Caki2 (cell line): ENCODE measurements at places on chromosomes 11 and 22.

GRCh38 chr11:44338698-44339529, 29.0 kb upstream of the ALX4 start:
- DNase-seq, result no peak

DNA sequence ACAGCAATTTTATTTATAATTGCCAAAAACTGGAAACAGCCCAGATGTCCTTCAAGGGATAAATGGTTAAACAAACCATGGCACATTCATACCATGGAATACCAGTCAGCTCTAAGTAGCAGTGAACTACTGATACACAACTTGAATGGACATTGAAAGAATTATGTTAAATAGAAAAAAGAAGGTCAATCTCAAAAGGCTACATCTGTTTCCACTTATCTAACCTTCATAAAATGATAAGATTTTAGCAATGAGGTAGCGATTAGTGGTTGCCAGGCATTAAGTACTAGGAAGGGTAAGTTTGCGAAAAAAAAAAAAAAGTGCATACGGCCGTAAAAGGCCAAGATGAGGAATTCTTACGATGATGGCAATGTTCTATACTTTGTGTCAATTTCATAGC, 738.7 kb upstream of the ANO3 start:
- DNase-seq, result no peak

GRCh38 chr22:20786536-20786979, 12.6 kb downstream of the SERPIND1 start:
- no peak for DNase-seq

- DNase-seq, result no peak
These were observed 16.8 kb downstream of the SLC22A25 start for GRCh38 chr11:63226488-63227114.

DNA sequence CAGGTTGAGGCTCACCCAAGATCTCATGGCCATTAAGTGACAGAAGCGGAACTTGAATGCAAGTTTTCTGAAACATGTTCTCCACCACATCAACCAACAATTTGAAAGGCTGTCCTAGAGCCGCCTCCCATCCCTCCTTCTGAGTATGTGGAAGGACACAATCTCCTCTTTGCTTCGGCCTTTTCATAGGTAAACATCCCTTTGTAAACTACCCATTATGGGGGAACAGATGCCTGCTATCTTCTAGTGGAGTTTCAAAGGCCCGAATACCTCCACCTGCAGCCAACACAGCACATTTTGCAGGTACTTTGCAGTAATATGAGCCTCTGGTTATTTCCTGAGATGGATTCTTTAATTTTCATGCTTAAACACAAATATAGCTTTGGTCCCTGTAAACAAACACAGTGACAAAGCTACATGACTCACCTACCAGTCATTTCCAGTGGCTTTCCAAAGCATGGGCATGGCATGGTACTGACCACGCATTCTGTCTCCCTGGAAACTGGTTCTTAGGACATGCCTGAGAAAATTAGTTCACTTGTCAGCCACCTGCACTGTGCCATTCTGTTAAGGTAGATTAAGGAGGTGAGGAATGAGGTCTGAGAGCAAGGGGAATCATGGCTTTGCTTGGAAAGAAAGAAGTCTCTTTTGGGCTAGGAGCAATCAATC, 60.2 kb downstream of the EHF start:
- peak; percentile 71 for DNase-seq

- DNase-seq, result no peak
These were observed 21.8 kb downstream of the MS4A4E start for GRCh38 chr11:60221181-60221580.

DNA sequence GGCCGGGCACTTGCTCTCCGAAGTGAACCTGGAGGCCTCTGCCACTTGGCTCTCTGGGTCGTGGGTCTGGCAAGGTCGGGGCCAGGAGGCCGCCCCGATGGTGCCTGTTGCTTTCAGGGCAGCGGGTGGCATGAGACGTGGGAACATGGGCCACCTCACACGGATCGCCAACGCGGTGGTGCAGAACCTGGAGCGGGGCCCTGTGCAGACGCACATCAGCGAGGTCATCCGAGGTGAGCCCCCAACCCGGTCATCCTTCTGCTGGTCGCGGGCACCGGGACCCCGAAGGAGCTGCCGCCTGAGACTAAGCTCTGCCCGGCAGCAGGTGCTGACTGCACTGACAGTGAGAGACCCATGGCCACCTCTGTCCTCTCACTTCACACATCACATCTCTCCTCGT, 40.0 kb downstream of the SBF1 start:
- no peak for DNase-seq

GRCh38 chr11:94793822-94794221, 25.7 kb downstream of the AMOTL1 start:
- no peak for DNase-seq

DNA sequence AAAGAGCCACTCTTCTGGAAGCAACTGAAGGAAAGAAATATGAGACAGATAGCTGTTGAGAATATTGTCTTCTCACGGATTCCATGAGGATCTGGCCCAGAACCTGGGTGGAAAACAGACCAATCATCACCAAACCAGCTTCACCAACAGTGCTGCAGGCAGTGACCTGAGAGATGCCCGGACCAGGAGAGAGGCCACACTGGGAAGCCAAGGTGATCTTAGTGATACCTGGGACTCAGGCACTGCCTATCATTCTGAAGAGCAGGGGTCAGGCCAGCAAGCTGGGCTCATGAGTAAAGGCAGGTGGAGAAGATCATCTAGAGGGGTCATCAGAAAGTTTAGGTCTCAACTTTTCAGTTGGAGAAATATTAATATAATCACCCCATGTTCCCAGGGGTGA, 595.8 kb upstream of the CADM1 start:
- no peak for DNase-seq

GRCh38 chr11:133563505-133564025, 31.3 kb upstream of the OPCML start:
- DNase-seq, result no peak

GRCh38 chr11:86292912-86293616, 9.0 kb upstream of the HIKESHI start:
- no peak for DNase-seq

GRCh38 chr11:126210871-126211235, 597 bp downstream of the RPUSD4 start:
- no peak for DNase-seq

- DNase-seq, result peak; percentile 19
These were observed 5.5 kb upstream of the SELENOH start for GRCh38 chr11:57735619-57736298.

GRCh38 chr11:19832086-19832750, 119.6 kb downstream of the NAV2 start:
- DNase-seq, result no peak
